ENCODE measurements at places on chromosomes 4 and X. TPM values are rescaled to one million over a fixed set of nuclear protein-coding genes. Genes with fewer than 3 reads are reported as not detected.

MSANTD1 gene
- 1.1 TPM for total RNA-seq

F9 gene
- total RNA-seq: not detected

SYN1 gene
- 0.11 TPM for total RNA-seq

GLRA3 gene
- not detected for total RNA-seq

KCND1 gene
- total RNA-seq: 1.4 TPM

KDR gene
- total RNA-seq: 43.9 TPM

DNA sequence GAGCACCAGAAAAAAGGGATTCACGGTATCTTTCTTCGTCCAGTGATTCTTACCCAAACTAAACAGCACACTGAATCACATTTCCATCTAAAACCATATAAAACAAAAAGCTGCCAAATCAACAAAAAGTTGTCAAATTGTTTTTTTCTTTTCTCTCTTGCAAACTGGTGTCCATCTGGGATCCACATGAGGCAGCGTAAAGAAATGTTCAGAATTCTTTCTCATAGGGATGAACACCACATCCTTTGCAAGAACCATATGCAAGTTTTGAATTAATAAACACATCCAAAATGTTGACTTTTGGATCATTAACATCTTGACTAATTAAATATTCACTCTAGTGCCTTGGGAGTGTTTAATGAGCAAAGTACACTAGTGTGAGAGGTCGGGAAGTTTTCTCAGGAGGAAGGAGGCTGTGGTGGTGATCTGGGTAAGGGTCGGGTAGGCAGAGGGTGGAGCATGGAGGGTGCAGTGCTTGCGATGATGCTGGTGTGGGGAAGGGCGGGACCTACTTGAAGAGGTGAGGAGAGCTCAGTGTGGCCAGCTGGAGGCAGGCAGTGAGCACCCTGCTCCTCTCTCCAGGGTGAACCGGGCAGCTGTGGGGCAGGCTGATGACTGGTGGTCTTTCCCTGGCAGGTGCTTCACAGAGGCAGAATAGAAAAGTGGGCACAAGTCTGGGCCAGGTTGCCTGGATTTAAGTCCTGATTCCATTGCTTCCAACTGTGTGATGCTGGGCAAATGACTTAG lies 72.8 kb downstream of the NSUN7 start:
- H3K4me3 ChIP-seq: no peak overlapping the region
- H3K27ac ChIP-seq: no peak overlapping the region
- peaks cover 25% of the 10 kb centered on the region for H3K36me3 ChIP-seq
- no peaks in the 10 kb centered on the region for H3K4me1 ChIP-seq
- no peak for DNase-seq
- no peaks in the 10 kb centered on the region for H3K27me3 ChIP-seq

- H3K4me3 ChIP-seq: no peak overlapping the region
- DNase-seq: no peak
- H3K27me3 ChIP-seq: no peaks in the 10 kb centered on the region
- H3K4me1 ChIP-seq: no peaks in the 10 kb centered on the region
These were observed 1.9 kb downstream of the SLC9A7 start for GRCh38 chrX:46757052-46757451.

GRCh38 chrX:103415068-103415467 lies 38.7 kb downstream of the BEX3 start:
- DNase-seq: no peak
- H3K36me3 ChIP-seq: no peaks in the 10 kb centered on the region
- no peak overlapping the region for H3K4me3 ChIP-seq
- H3K27me3 ChIP-seq: peaks cover 19% of the 10 kb centered on the region

DNA sequence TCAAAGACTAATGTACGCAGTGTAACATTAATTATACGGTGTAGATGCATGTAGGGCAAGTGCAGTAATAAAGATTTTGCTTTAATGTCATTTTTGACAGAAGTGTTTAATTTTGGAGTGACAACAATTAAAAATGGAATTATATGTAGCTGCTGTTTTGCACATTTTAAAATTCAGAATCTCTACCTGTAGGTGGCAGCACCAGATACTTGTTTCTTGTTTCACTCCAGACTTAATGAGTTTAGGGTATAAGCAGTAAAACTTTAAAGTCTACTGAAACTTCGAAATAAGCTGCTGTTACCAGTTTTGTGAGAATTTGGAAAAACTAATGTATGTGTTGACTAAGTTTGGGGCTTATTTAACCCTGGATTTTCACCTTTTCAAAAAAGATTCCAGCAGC lies 144.9 kb downstream of the POLA1 start:
- H3K27me3 ChIP-seq: no peaks in the 10 kb centered on the region
- peak; percentile 44 for DNase-seq
- H3K27ac ChIP-seq: no peak overlapping the region
- no peaks in the 10 kb centered on the region for H3K4me1 ChIP-seq
- no peak overlapping the region for H3K4me3 ChIP-seq

GRCh38 chr4:102627831-102628523 lies 126.8 kb downstream of the NFKB1 start:
- H3K27me3 ChIP-seq: no peaks in the 10 kb centered on the region
- H3K4me1 ChIP-seq: peaks cover 4% of the 10 kb centered on the region
- H3K27ac ChIP-seq: no peak overlapping the region
- no peak overlapping the region for H3K4me3 ChIP-seq

GRCh38 chrX:68682790-68683189 lies 35.3 kb downstream of the STARD8 start:
- H3K36me3 ChIP-seq: no peaks in the 10 kb centered on the region
- no peaks in the 10 kb centered on the region for H3K27me3 ChIP-seq
- H3K27ac ChIP-seq: no peak overlapping the region
- H3K4me3 ChIP-seq: no peak overlapping the region
- H3K4me1 ChIP-seq: peaks cover 10% of the 10 kb centered on the region

GRCh38 chr4:120672076-120672475 lies 250.4 kb downstream of the PRDM5 start:
- H3K4me3 ChIP-seq: no peak overlapping the region
- no peaks in the 10 kb centered on the region for H3K4me1 ChIP-seq
- H3K27me3 ChIP-seq: no peaks in the 10 kb centered on the region
- peaks cover 3% of the 10 kb centered on the region for H3K36me3 ChIP-seq
- no peak overlapping the region for H3K27ac ChIP-seq

- peaks cover 4% of the 10 kb centered on the region for H3K4me1 ChIP-seq
- H3K27me3 ChIP-seq: no peaks in the 10 kb centered on the region
- H3K36me3 ChIP-seq: peaks cover 19% of the 10 kb centered on the region
- peak; percentile 45 for DNase-seq
These were observed 361 bp downstream of the TMEM128 start for GRCh38 chr4:4247696-4248028.

DNA sequence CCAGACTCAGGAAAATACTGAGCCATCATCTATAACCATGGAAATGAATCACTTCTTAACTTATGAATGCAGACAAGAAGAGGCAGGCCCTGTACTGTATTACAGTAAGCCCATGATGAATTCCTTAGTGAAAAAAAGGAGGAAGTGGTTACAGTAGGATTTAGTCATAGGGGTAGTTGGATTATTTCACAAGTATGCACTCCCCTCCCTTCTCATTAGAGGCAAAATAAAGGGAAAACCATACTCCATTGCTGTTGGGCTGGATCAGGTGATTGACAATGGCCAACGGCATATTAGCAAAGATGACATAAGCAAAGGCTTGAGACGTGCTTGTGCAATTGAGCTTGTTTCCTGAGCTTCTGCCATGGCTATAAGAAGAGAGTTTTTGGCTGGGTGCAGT lies 181.1 kb upstream of the PRPS2 start:
- H3K4me1 ChIP-seq: no peaks in the 10 kb centered on the region
- H3K27me3 ChIP-seq: no peaks in the 10 kb centered on the region
- no peak overlapping the region for H3K27ac ChIP-seq

Data from lung (tissue), 17 donors.